ENCODE measurements at places on chromosomes 4 and X.

DNA sequence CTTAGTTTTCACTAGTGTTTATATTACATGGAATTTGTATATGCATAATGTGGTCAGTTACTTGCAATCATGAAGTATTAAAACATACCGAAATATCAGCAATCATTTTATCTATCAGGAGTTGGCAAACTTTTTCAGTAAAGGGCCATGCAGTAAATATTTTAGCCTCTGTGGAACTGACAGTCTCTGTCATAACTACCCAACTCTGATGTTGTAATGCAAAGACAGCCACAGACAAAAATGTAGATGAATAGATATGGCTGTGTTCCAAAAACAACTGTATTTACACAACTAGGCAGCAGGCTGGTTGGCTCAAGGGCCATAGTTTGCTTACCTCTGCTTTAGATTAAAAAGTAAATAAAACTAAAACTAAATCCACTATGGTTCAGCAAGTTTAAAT is 200.2 kb downstream of the HS3ST1 start:
- DNase-seq: no peak

GRCh38 chr4:2102045-2102883 is 43.1 kb downstream of the NAT8L start:
- no peak for DNase-seq

DNA sequence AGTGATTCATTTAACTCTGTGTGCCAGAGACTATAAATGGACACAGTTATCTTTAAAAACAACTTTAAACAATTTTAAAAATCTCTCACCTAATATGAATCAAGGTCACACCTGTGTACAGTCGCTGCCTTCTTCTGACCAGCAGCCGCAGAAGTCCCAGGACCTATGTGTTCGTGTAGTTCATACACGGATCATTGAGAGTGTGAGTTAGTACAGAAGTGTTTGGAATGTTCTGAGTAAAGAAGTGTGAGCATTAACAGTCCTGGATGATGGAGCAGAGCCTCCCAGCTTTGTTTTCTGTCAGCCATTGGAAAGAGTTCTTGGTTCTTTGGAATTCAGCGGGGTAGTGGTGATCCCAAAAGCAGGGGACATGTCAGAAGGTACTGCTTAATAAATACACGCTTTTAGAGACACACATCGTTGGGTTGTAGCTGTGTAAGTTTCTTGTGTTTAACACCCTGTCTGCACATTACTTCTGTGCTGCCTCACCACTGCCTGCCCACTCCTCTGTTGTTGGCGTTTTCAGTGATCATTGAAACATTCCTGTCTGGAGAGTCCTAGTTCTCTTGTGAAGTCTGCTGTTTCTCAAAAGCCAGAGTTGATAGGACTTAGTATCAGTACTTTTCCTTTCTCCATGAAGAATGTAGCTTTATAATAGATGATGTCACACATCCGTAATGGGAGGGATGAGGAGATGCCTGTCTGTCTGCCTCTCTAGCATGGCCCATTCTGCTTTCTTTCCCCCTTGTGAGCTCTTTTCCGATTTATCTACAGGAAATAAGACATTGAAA is 90.6 kb downstream of the PTTG2 start:
- no peak for DNase-seq

DNA sequence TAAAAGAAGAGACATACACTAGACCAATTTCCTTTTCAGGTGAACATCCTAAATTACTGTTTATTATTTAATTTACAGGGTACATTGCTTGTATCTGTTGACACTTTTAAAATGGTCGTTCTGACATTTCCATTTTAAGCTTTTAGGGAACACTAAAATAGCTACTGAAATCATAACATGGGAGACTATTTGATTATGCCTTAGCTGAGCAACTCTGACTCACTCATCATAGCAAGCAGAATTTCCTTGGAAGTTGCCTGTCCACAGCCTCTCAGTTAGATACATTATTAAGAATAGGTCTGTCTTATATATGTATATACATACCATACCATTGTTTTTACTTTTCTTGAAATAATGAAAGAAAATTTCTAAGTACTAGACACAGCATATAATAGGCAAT is 22.0 kb downstream of the GUCY1B1 start:
- no peak for DNase-seq

DNA sequence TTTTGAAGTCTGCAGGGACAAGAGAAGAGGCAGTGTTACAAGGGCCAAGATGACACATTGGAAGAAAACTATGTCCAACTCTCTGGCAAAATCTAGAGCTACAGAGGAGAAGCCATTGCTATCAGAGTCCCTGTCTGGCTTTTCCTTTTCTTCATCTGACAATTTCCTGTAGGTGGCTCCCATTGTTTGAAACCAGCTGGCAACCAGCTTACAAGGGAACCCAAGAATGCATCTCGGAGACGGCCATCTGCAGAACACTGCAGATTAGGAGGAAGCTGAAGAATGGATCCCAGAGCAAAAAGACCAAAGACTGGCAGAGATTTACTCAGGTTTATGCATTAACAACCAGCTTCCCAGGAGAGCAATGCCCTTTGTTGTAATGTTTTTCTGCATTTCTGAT is 216.2 kb upstream of the CTSO start:
- DNase-seq: no peak

- DNase-seq: no peak
These were observed 53.0 kb downstream of the PKD2 start for GRCh38 chr4:88060431-88060830.

DNA sequence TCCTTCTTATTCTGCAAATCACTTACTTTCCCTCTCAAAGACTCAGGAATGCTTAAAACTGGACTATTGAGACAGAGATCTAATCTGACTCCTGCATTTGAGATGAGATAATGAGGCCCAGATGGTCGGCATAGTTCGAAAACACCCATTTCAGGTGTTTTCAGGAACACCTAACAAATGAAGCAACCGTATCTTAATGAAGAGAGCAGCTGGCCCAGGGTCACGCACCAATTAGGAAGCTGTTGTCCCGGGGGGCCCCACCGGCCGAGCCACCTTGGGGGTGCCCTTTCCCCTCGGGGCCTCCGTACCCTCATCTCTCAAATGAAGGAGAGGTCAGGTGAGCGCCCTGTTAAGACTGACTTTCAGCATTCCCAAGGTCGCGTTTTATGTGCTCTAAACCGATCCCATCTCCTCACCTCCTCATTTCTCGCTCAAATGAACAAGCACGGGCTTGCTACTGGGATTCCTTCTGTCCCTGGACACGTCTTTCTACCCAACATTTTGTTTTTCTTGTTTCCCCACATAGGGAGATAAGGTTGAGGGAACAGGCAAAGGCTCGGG is 824 bp downstream of the LRPAP1 start:
- DNase-seq: no peak

All from activated CD4-positive, CD25-positive, alpha-beta regulatory T cell treated with anti-CD3 and anti-CD28 coated beads, Interleukin-2, amount 50 U/mL, for 16 hours (primary cell).